ENCODE measurements at places on chromosomes 12 and 14.

DNA sequence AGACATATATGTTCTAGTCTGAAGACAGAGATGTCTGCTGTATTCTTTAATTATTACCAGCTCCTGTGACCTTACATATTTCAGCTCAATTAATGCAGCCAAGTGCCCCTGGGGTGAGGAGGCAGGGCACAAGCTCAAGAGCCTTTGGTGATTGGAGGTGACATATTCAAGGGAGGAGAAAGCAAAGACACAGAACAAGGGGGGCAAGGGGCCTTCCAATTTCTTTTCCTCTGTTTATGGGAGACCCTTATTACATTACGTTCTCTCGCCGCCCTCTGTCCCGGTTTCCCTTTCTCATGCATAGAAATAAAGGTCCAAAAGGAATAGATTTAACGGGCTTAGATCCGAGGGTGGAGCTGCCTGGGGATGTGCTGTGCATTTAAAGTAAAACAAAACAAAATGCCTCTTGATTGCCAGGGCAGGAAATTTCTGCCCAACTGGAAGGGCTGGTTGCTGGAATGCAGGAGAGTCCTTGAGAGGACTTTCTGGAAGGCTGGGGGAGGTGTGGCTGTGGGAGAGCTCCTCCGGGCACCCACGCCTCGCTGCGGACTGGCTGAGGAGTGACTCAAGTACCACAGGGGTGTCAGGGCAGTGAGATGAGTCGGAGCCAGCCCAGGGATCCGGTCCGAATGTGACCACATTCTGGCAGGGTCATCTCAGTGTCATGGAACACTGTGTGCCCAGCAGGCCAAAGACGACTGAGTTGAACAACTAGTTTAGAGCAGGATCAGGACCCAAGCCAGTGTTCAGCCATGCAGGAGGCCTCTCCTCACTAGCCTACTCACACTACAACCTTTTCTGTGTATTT, 32.1 kb upstream of the GSG1 start:
- DNase-seq, result no peak

GRCh38 chr12:102990419-102990818, 32.9 kb downstream of the ASCL1 start:
- DNase-seq, result no peak

GRCh38 chr12:45200491-45201043, 15.3 kb upstream of the ANO6 start:
- DNase-seq, result no peak

GRCh38 chr12:4794491-4794890, 74.3 kb downstream of the GALNT8 start:
- DNase-seq, result no peak

DNA sequence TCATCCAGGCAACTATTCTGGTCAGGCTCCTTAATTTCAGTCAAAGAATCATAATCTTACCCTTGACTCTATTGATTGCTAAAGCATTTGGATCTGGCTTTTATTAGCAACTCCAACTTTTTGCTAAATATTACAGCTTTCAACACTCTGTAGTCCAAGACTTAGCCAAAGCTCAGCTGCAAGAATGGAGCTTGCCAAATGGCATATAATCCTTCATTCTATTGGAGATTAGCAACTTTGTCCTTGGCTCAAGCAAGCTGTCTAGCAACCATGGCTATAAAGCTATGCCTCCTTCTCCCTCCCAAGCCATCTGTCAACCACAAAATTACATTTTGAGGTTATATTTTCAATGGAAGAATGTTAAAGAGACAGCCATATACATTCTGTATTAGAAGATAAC, 23.1 kb upstream of the NID2 start:
- DNase-seq, result no peak

GRCh38 chr14:94960285-94961001, 190.5 kb upstream of the GSC start:
- DNase-seq, result no peak

GRCh38 chr14:56241461-56241860, 123.2 kb downstream of the PELI2 start:
- no peak for DNase-seq

DNA sequence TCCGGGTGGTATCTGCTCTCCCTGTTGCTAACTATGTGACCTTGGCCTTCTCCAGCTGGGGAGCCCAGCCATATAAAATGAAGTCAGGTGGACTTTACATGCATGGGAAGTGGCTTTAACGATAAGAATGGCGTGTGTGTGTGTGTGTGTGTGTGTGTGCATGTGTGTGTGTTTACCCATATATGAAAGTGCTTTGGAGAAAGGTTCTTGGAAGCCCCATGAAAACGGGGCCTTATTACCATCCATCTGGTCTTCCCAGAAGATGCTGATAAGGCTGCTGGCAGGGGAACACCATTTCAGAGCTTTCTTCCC, 94.8 kb downstream of the LRRC74A start:
- no peak for DNase-seq

DNA sequence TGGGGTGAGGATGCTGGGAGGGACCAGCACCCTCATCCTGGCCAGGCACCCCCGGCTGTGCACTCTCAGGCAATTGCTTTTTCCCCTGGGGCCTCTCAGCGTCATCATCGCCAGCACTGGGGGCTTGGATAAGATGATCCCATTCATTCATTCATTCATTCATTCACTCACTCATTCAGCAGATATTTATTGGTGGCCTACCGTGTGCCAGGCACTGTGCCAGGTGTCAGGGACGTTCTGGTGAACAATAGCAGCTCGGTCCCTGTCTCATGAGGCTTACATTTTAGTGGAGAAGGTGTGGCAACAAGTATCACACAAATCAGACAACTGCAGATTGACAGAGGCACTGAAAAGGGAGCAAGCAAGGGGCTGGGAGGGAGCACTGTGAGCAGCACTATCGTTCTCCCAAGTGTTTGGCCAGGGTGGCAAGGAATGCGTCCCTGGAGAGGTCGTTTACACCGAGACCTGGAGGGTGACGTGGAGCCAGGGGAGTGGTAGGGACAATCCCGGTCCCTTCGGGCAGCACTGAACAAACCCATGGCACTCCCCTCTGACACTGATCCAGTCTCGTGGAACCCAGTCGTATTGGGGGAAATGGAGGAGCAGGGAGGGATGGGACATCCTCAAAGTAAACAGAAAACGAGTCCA, 124.1 kb downstream of the PAPOLA start:
- no peak for DNase-seq

GRCh38 chr14:77375164-77375950, 1.5 kb downstream of the TMED8 start:
- no peak for DNase-seq

GRCh38 chr12:126506426-126507182, 1441.4 kb downstream of the AACS start:
- no peak for DNase-seq

GRCh38 chr14:63922696-63923421, 70.1 kb downstream of the SYNE2 start:
- DNase-seq, result no peak

DNA sequence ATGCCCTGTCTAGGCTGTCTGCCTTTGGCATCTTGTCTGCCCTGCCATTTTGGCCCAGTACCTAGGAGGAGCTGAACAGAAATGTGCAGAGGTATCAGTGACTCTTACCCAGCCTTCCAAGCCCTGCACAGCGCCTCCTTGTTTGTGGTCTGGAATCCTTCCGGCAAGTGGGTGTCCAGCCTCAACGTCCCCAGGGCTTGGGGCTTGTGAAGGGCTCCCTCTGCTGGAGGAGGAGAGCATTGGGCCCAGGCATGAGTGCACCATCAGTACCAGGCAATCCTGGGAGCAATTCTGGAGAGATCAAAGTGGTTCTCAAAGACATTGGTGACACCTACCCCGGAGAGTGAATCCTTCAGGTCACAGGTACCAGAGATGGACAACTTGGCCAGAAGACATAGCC, 2.4 kb upstream of the TCL1B start:
- DNase-seq, result no peak

DNA sequence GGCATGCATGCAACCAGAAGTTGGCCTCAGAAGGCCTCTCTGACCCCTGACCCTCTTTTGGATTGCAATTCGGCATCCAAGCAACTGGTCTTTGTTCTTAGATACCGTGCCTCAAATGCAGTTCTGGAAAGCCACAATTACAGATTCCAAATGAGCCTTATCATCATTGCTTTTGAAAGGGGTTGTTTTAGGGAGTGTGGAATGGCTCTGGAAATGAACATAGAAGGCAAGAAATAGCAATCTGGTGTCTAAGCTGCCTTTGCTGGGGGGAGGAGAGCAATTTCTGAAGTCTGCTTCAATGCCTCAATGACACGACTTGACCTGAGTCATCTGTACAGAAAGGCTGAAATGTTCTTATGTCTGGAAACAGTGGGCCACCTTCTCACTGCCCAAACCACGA, 250.1 kb downstream of the NUAK1 start:
- DNase-seq, result no peak

DNA sequence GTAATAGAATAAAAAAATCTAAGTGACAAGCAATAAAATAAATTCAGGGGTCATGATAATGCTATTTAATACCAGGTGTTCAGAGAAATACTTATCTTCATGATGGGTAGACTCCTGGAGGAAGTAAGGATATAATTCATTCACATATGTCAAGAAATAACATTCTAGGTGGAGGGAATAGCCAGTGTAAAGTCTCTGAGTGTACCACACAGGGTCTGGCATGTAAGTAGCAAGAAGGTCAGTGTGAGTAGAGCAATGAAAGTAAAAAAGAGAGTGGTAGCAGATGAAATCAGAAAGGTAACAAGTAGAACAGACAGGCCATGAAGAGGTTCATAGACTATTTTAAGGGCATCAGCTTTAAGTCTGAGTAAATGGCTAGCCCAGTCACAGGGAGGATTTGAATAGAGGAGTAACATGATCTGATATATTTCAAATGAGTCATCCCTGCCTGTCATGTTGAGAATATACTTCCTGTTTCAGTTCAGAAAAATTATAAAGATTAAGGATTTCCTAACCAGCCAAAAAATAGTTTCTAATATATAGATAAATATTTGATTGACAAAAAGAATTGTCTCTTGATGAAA, 519.9 kb downstream of the C12orf50 start:
- no peak for DNase-seq

GRCh38 chr12:113815031-113815430, 151.1 kb downstream of the RBM19 start:
- no peak for DNase-seq

- no peak for DNase-seq
These were observed 22.9 kb downstream of the KRT18 start for GRCh38 chr12:52971679-52972329.

DNA sequence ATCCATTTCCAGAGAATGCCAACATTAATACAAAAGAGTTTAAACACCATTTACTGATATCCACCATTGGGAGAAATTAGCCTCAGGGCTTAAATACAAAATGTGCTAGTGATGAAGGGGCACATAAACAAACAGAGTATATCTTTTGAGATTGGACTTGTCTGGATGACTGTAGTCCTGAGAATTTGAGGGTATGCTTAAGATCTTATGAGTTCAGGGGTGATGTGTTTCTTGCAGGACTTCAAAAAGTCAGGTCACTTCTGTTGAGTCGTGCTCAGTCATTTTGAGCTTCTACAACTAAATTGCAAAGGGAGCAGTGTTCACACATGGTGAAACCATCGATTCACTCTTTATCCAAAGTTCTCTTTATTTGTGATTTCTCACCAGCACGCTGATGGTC, 425.7 kb downstream of the ATP23 start:
- no peak for DNase-seq

- DNase-seq, result no peak
These were observed 21.9 kb upstream of the MAP3K9 start for GRCh38 chr14:70830998-70831781.

DNA sequence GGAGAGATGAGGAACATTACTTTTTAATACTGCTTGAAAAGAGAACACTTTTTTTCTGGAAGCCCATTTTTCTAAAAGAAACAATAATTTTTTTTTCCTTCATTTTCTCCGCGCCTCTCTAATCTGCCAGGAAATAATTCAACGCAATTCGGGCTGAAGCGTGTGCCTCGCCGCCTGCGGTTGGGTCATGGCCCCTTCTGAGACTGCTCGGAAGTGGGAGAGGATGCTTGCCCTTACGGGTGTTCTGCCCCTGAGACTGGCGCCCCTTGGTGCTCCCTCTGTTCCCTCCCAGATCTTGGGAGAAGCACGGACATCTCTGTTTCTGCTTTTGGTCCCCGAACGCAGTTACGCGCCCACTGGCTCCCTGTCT, 332 bp upstream of the TBC1D30 start:
- no peak for DNase-seq

DNA sequence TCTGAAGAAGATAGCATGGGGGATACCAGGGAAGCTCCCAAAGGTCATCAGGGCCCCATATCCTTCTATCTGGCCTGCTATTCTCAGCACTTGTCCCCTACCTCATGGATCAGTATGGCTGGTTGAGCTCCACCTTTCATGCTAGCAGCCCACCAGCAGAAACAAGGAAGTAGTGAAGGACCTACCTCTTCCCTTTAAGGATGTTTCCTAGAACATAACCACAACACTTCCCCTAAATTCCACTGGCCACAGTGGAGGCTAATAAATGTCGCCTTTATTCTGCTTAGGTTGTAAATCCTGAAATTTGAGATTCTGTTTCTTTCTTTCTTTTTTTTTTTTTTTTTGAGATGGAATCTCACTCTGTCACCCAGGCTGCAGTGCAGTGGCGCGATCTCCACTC, 128.6 kb upstream of the PARP11 start:
- DNase-seq, result no peak

DNA sequence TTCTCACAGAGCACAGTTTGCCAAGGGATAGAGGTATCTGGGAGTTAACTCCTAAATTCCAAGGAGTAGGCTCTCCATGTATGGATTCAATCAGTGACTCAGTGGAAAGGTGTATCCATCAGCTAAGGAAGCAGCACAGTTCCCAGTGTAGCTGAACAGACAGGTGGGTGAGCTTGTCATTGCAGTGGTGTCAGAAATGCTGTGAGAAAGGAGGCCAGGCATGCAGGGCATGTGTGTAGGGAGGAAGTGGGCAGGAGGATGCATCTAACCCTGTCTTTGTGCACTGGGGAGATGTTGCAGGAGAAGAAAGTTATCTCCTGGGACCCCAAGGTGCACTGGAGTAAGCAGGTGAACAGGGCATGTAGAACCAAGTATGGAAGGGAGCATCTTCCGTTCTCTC, 539.0 kb downstream of the VRK1 start:
- DNase-seq, result no peak

- no peak for DNase-seq
These were observed 81.4 kb downstream of the FRMD6 start for GRCh38 chr14:51733147-51733546.
